ENCODE measurements at places on chromosomes 1 and 21.

DNA sequence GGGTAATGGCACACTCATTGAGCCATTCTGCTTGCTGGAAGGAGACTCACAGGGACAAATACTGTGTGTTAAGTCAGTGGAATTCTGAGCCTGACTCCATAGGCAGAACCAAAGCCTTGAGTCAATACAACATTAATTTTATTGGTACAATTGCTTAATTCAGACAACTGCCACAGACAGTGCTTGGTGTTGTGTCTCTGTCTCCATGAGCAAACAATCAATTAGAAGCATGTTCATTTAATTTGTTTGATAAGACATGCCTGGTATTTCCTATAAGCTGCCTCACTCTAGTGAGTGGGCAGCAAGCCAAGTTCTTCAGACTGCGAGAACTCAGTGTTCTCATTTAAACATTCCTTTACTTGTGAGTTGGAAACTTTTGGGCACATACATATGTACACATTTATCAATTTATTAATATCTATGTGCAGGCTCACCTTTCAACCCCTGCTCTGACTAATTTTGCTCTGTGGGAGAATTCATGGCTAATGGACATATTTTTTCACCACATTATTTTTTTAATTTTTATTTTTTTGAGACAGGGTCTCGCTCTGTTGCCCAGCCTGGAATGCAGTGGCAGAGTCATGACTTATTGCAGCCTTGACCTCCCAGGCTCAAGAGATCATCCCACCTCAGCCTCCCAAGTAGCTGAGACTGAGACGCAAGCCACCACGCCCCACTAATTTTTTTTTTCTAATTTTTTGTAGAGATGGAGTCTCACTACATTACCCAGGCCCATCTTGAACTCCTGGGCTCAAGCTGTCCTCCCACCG, 4.5 kb upstream of the SRSF10 start:
- DNase-seq: no peak

- DNase-seq: no peak
Measured at GRCh38 chr1:203582568-203582967, 44.1 kb upstream of the ATP2B4 start.

DNA sequence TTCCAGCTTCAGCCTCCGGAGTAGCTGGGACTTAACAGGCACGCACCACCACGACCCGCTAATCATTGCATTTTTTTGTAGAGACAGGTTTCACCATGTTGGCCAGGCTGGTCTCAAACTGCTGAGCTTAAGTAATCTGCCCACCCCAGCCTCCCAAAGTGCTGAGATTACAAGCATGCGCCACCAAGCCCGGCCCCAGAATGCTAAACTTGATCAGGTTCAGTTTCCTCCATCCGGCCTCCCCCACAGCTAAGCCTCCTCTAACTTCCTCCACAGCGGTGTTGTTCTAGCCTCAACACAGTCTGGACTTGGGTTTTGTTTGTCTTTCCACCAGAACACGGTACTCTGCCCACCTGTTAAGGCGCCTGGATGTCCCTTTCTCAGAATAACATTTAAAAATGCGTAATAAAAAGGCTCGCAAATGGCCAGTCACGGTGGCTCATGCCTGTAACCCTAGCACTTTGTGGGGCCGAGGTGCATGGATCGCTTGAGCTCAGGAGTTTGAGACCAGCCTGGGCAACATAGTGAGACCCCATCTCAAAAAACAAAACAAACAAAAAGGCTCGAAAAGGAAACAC, 2.4 kb downstream of the PARP1 start:
- no peak for DNase-seq

- no peak for DNase-seq
Measured at GRCh38 chr1:50986653-50987052, 16.6 kb downstream of the CDKN2C start.

DNA sequence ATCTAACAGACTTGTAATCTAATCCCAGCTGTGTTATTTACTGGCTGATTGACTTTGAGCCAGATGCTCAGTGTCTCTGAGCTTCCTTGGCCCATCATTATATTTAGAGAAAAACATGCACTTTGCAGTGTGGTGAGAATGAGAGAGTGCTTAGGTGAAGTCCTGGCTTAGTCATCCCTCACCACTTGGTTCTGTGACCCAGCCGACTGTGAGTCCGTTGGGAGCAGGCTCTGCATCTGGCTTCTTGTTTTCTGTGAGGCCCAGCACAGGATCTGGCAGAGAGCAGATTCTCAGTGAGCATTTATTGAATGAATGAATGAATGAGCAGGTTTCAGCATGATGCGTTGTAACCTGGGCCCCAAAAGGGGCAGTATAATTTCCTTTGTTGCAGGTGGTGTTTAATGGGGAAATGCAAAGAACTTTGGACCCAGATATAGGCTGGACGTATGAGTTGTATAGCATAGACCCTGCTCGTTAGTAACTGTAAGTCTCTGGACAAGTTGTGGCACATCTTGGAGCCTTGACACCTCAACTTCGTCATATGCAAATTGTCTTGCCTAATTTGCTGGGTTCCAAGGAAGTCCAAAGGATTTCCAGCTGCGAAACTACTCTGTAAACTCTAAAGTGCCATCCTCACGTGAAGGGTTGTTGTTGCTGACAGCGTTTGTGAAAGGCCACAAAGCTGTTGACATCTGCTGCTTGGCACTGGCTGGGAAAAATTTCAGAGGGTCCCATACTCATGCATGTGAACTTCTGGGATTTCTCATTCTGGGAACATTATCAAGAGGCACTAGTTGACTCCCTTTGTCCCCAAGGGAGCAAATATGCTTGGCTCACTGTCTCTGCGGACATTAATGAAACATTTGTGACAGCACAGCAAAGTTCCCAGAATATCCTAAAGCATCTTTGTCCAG, 138.8 kb upstream of the USP24 start:
- no peak for DNase-seq

GRCh38 chr1:237528545-237528944, 362.2 kb downstream of the ZP4 start:
- DNase-seq: no peak

GRCh38 chr1:39699419-39699818, 8.2 kb upstream of the HPCAL4 start:
- no peak for DNase-seq

GRCh38 chr1:229383961-229384360, 41.1 kb upstream of the CCSAP start:
- no peak for DNase-seq

DNA sequence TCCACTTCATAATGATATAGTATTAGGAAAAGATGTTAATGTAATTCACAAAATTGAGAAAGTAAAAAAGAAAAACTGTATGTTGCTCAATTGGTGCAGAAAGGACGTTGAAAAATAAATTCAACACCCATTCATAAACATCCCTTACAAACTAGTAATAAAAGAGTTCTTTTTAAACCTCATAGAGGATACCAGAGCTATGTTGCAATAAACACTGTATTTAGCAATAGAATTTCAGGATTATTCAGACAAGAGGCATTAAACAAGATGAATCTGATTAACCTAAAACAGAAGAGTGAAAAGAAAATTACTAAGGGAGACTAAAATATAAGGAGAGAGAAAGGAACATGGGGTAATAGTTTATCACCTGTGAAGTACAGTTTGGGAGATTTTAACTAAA, 154.8 kb downstream of the NTPCR start:
- no peak for DNase-seq

GRCh38 chr1:118302145-118302544, 117.1 kb upstream of the SPAG17 start:
- no peak for DNase-seq

GRCh38 chr1:223780949-223781348, 64.8 kb downstream of the TP53BP2 start:
- no peak for DNase-seq

- DNase-seq: no peak
Measured at GRCh38 chr1:248852481-248853405, 6.1 kb downstream of the ZNF692 start.

- DNase-seq: no peak
Measured at GRCh38 chr1:159828581-159829272, 2.1 kb downstream of the SLAMF8 start.

DNA sequence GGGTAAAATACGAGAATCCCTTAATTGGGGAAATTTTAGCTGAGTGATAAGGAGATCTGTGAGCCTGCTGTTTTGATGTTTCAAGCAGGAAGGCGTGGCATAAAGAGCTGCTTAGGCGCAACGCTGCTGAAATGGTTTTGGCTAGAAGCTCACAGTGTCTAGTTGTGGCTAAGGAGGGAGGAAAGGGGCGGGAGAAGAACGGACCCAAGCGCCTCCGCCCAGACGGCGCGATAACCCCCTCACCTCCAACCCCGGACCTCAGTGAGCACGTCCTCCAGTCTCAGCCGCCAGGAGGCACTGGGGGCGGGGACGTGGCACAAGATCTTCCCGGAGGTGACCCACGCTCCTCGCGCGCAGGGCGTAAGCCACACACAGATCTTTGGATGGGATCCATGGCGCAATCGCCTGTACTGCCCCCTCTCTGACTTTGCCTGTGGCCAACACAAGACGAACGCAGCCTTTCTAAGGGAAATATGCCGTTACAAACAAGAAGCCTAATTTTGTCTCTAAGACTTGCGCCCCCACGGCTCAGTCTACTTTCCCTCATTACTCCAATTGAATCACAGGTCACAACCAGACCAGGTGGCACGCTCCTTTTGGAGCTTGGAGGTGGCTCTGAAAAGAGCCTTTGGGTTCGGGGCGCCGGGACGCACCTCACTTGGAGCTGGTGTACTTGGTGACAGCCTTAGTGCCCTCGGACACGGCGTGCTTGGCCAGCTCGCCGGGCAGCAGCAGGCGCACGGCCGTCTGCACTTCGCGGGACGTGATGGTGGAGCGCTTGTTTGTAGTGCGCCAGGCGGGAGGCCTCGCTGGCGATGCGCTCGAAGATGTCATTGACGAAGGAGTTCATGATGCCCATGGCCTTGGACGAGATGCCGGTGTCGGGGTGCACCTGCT, 23.4 kb upstream of the RNF187 start:
- peak; percentile 87 for DNase-seq

- no peak for DNase-seq
Measured at GRCh38 chr1:234706199-234706598, 96.2 kb upstream of the IRF2BP2 start.

DNA sequence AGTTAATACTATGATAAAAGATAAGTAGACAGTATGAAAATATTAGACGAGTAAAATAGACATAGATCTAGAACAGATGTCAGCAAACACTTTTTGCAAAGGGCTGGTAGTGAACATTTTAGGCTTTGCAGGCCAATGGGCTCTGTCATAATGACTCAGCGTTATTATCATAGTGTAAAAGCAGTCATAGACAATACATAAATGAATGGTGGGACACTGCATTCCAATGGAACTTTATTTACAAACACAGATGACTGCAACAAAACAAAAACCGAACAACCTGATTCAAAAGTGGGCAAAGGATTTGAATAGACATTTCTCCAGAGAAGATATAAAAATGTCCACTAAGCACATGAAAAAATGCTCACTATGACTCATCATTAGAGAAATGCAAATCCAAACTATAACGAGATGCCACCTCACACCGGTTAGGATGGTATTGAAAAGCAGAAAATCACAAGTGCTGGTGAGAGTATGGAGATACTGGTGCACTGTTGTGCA, 7.3 kb downstream of the GSTM5 start:
- DNase-seq: no peak

GRCh38 chr1:67589519-67590233, 95.3 kb upstream of the GADD45A start:
- DNase-seq: no peak
